ENCODE measurements at places on chromosomes 4 and X. TPM values are rescaled to one million over a fixed set of nuclear protein-coding genes. Genes with fewer than 3 reads are reported as not detected.

DNA sequence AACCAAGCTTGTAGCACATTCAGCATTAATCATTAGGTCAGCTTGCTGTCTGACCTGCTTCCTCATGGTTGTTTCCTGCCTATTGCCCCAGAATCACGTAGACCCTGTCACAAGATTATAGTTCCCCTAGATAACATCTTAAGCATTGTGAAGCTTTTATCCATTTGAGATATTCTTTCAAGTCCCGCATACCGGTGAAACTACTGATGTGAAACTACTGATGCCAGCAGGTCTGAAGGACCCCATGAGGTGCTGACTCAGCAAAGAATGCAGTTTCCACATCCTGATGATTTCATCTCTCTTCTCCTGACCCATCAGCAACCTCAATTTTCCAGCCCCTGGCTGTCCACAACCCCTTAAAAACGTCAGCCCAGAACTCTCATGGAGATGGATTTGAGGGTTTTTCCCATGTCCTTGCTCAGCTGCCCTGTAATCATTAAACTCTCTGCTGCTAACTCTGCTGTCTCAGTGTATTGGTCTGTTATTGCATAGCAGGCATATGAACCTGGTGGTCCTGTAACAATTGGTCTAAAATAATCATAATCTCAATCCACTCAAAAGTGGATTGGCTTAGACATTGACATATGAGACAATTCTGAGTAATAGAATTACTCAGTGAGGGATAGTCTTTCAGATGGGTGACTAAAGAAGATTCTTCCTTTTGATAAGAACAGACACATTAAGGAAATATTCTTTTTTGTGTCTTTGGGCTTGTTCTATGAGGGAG is 26.3 kb upstream of the UBA6 start:
- DNase-seq, result no peak

DNA sequence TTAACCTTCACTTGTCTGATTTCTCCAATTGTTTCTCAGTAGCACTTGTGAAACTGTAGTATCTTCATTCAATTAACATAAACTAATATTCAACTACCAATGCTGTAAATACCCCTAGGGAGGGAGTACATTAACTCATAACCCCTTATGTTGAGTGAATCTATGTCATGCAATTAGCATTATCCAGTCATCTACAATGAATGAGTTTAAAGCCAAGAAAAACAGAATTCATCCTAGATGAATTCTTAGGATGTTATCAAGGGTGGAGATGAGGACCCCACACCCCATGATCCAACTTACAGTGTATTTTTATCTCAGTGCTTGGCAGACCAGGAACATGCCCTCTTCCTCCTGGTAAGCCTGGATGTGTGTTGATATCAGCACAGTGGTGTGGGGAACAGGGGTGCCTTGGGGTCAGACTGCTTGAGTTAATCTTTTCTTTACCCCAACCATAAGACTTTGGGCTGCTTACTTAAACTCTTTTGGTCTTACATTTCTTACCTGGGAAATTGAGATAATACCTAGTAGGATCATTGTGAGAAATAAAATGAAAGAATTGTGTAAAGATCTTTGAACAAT is 62.1 kb upstream of the SCOC start:
- no peak for DNase-seq

DNA sequence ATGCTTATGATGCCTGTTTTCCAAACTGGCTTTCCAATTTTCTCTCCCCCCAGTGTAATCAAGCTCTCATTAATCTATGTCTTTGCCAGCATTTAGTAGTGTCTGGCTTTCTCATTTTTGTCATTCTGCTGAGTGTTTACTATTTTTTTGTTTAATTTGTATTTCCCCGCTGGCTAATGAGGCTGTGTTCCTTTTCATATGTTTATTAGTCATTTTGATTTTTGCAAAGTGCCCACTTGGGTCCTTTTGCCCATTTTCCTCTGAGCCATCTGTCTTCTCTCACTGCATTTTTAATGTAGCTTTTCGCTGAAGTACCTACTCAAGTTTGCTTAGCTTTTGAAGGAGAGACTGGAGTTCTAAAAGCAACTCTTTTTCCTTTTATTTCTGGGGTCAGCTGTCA is 14.7 kb downstream of the DCK start:
- no peak for DNase-seq

DNA sequence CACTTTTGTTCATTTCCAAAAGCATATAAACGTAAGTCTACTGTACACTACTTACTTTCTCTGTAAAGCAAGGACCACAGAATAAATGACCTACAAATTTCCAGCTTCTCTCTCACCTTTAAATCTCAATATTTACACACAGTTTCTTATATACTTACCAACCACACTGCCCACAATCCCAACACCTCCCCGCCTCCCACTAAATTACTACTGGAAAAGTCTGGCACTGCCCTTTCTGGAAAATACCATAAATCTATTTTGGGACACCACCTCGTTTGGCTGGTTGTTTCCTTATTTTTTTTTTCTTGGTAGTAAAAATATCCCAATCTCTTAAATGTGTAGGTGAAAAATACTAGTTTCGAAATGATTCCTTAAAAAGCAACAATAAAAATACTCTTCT is 19.6 kb downstream of the FAT1 start:
- DNase-seq, result peak; percentile 58

GRCh38 chr4:163892417-163892816 is 397.9 kb downstream of the TMA16 start:
- no peak for DNase-seq

DNA sequence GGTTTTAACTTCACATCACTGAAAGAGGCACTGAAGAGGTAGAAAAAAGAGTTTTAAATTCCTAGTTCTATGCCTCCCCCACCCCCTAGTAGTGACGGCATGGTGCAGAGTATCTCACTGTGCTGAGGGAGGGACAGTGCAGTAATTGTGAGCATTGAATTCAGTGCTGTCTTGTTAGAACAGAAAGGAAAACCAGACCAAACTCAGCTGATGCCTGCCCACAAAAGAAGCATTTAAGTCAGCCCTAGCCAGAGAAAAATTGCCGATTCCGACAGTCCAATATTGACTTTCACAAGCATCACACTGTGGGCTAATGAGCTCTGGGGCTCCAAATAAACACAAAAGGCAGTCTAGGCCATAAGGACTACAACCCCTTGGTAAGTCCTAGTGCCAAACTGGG is 417.7 kb downstream of the AR start:
- no peak for DNase-seq

- DNase-seq, result no peak
Observed at GRCh38 chr4:68324519-68325262, 25.2 kb downstream of the YTHDC1 start.

DNA sequence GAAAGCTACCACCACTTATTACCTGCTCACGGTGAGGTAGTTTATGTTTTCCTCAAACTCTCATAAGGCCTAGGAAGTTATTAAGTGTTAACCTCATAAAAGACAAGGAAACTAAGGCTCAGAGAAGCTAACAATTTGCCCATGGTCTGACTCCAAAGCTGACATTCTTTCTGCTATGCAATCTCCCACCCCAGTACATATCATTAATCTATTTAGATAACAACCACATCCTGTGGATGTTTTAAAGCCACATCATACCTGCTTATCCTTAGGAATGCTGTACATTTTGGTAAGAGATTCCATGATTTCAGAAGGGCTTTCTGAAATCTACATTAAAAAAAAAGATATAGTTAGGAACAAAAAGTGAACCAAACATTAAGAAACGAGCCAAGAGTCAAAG is 55.4 kb downstream of the HUWE1 start:
- DNase-seq, result no peak

DNA sequence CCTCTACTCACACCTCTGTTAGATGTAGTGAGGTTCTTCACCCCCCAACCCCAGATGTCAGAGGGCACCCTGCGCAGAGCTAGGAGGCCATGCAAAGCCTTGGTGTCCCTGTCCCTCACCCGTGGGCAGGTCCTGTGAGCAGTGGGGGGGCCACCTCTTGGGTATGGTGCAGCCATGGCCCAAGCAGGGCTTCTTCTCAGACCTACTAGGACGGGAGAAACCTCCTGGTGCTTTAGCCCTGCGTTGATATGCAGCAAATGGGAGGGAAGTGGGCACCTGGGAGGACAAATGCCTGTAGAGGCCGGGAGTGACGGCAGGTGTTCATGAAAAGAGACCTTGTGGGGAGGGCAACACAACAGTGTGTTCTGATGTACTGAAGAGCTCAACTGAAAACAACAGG is 38.5 kb upstream of the MSANTD1 start:
- no peak for DNase-seq

GRCh38 chr4:93199492-93199891 is 629.1 kb upstream of the ATOH1 start:
- DNase-seq, result no peak

The MAPK10 gene
- 3.4 TPM for total RNA-seq

- DNase-seq, result no peak
Observed at GRCh38 chr4:126784966-126785580, 847.7 kb upstream of the INTU start.

The TMEM131L gene
- total RNA-seq, result 3.6 TPM

- DNase-seq, result no peak
Observed at GRCh38 chrX:115911967-115912366, 258.6 kb upstream of the AGTR2 start.

DNA sequence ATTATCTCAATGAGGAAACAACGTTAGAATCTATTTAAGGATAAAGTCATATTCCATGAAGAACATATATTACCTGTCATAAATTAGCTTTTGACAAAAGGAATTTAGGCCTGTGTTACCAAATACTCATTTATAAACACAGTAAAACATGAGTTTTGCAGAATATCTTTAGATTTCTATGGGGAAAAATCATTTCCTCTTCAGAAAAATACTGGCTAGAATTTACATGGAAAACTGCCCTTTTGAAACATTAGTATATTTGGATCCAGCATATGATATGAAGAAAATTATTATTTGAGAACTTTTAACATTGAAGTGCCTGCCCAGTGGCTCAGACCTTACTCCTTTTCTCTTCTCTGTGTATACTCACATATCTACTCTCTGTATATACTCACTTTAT is 131.4 kb upstream of the NEIL3 start:
- no peak for DNase-seq

The VCX3B gene
- total RNA-seq, result not detected

GRCh38 chr4:4334798-4335520 is 44.9 kb downstream of the ZBTB49 start:
- DNase-seq, result peak; percentile 79

The CC2D2A gene
- total RNA-seq, result 4.8 TPM

GRCh38 chr4:24321616-24322015 is 262.7 kb downstream of the DHX15 start:
- DNase-seq, result no peak

GRCh38 chrX:13276991-13277390 is 42.9 kb downstream of the ATXN3L start:
- DNase-seq, result no peak

The FRG2 gene
- total RNA-seq, result not detected

GRCh38 chr4:7303561-7303960 is 111.2 kb downstream of the SORCS2 start:
- DNase-seq, result no peak

The MAGEA6 gene
- not detected for total RNA-seq

DNA sequence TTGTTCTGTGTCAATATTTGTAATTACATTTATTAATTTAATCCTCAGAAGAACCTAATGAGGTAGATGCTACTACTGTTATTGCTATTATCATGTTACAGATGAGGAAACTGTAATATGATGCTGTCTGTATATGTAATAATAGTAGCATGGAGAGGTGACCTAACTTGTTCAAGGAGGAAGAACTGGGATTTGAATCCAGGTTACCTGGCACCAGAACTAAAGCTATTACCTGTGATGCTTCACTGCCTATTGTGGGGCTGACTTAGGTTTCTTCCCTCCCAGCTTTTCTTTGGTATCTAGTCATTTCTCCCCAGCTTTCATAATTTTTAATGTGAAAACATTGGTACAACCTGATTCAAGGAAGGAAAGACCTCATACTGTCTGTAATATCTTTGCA is 43.6 kb downstream of the RAPGEF2 start:
- no peak for DNase-seq

DNA sequence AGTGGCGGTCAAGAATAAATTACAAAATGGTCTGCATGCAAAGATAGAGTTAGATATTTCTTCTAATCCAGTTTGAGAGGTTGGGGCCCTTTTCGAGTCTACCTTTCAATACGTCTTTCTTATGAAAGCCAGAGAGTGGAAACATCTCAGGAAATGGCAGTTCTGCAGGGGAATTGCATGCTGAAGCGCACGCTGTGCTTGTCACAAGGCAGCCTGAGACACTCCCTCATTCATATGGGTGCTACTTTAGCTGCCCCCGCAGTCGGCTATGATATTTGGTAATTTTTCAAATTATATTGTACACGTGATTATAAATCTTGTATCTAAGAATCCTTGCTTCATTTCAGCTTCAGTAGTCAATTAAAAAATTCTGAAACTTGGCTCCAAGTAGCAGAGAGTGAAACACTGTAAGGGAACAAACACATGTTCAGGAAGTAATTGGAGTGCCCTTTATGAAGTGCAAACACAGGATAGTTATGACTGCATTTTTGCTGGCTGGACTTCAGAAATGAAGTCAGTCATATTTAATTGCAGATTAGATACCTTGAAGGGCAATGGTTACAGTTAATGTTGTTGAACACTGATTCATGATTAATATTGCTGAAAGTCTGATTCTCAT is 145.5 kb upstream of the NAP1L5 start:
- no peak for DNase-seq

- DNase-seq, result no peak
Observed at GRCh38 chr4:14912426-14912825, 89.9 kb upstream of the CPEB2 start.

DNA sequence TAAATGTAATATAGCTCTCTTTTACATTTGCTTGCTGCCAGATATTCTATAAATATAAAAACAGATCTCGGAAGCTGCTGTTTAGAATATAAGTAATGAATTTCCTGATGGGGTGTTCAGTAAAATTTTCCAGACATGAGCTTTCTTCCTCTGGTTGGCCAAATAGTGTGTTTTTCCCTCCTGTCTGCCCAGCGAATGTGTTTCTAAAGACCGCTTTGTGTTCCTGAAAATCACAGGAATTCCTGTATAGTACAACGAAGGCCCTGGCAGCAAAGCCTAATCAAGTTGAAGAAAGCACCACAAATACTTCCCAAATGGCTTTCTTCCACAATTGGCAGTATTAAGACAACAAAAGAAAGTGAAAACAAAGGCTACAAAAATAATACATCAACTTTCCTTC is 494.1 kb downstream of the INPP4B start:
- DNase-seq, result no peak

GRCh38 chrX:154304846-154305245 is 9.3 kb downstream of the TKTL1 start:
- DNase-seq, result no peak

GRCh38 chr4:131526686-131527085 is 1622.4 kb upstream of the PCDH10 start:
- no peak for DNase-seq

GRCh38 chr4:83267121-83267829 is 17.3 kb downstream of the COQ2 start:
- DNase-seq, result no peak

GRCh38 chr4:176498617-176499256 is 179.0 kb downstream of the SPCS3 start:
- no peak for DNase-seq

GRCh38 chr4:99165978-99166377 is 21.9 kb upstream of the ADH4 start:
- DNase-seq, result no peak

DNA sequence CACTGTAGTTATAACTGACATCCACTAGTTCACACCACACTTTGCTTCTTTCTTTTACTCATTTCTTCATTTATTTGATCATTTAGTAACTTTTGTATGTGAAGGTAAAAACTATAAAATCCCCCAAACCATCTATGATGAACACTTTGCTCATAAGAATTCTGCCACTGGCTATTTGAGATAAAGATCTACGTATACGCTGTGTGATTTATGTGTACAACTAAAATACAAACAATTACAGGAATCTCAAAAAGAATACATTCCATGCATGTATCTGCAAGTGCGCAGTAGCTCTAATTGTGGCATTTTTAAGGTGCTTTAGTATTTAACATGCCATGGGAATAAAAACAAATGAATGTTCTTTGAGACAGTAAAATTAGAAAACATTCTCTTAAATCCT is 156.9 kb upstream of the NAP1L5 start:
- no peak for DNase-seq

The CXCL10 gene
- total RNA-seq, result 3.2 TPM

Measured in left colon (tissue), 2 donors.